ENCODE measurements at places on chromosomes 1 and 21.

- DNase-seq, result no peak
Measured at GRCh38 chr21:45809421-45809820, 165.9 kb downstream of the PCBP3 start.

DNA sequence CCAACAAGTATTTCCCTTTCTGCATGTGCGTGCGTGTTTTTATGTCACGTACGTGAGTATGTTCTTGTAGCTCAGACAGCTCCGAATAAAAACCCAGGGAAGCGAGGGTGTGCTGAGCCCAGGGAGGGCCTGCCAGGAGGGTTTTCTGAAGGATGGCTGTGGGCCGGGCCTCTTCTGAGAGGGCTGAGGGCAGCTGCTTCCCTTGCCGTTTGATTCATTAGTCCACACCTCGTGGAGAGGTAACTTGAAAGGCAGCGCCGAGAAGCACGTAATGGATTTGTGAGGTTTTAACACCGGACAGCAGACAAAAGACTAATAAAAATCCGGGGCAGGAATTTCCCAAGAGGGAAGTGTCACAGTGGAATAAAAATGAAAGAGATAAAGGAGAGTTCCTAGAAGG is 29.5 kb downstream of the CD247 start:
- no peak for DNase-seq

DNA sequence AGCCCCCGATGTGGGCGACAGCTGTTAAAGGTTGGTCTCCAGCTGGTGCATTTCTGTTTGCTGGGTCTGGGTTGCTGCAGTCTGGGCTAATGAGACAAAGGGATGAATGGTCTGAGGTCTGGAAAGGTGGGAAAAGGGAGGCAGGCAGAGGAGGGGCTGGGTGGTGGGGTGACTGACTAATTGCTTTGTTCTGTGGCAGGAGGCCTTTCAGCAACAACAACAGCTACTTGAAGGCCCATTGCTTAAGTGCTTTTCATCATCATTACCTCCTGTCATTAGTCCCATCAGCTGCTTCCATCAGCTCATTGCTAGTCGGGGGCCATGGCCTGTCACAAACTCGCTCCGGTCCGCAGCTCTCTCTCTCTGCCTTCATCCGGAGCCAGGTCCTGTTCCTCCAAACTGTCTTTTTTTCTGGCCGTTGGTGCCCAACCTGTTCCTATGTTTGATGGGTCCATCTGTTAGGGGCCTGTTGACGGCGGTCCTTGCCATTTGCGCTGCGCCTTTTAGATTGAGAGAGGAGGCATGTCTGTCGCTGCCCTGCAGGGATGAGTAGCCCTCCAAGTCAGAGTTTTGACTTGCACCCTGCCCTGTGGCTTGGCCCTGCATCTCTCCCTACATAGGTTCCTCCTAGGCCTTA is 105.6 kb upstream of the PLXNA2 start:
- no peak for DNase-seq

GRCh38 chr1:22428672-22429071 is 23.0 kb upstream of the ZBTB40 start:
- DNase-seq, result no peak

DNA sequence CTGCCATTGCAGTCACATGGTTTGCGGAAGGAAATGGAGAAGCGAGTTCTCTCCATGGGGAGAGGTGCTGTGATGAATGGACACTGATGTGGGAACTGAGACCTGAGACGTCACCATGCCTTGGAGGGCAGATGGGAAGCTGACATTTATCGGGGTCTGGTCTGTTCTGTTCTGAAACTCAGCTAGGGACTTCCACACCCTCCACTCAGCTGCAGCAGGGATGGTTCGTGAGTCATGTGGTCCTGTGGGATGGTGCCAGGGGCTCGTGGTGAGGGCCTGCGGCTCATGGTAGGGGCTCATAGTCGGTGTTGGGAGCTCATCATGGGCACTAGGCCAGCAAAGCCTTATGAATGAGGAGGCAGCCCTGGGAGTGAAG is 6.1 kb downstream of the GPR137B start:
- DNase-seq, result no peak

DNA sequence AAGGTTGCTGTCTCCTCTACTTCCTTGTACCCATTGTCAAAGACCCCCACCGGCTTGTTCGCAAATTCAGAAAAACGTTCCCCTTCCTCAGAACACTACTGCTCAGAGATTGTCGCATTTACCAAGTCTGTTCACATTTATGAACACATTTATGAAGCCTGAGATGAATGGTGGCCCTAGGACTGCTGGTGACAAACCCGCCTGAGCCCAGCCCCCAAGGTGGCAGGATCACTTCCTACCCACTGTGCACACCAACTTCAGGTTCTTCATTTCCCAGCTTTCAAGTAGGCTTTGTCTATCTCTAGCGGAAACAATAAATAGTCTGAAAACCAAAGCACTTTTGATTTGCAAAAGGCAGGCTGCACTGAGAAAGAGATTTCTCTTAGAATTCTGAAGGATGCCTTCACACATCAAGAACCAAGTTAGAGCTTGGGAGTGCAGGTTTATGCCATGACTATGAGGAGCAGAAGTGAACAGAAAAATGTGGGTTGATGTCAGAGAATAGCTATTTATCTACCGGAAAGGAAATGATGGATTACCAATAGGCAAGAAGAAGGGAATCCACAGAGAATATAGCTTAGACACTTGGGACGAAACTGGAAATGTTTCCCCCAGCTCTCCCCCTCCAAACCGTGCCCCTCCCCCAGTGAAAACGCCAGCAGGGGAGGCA is 200.5 kb downstream of the TOMM20 start:
- no peak for DNase-seq

- DNase-seq, result no peak
Measured at GRCh38 chr1:248127653-248128052, 17.3 kb upstream of the OR2M5 start.

DNA sequence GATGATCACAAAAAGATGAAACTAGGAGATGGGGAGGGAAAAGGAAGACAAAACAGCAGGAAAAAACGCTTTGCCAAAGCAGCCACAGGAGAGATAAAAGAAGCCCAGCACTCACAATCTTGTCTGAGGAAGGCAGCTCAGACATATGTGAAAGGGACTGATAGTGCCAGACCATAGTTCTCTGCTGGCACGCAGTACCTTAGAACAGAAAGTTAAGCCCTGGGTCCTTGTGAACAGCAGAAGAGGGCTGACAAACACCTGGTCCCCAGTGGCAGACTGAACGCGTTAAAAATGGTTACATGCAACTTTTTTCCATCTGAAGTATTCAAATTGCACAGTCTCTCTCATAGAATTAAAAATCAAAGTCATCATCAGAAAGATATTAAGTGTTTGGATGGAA is 433.2 kb upstream of the ADAMTS5 start:
- no peak for DNase-seq

DNA sequence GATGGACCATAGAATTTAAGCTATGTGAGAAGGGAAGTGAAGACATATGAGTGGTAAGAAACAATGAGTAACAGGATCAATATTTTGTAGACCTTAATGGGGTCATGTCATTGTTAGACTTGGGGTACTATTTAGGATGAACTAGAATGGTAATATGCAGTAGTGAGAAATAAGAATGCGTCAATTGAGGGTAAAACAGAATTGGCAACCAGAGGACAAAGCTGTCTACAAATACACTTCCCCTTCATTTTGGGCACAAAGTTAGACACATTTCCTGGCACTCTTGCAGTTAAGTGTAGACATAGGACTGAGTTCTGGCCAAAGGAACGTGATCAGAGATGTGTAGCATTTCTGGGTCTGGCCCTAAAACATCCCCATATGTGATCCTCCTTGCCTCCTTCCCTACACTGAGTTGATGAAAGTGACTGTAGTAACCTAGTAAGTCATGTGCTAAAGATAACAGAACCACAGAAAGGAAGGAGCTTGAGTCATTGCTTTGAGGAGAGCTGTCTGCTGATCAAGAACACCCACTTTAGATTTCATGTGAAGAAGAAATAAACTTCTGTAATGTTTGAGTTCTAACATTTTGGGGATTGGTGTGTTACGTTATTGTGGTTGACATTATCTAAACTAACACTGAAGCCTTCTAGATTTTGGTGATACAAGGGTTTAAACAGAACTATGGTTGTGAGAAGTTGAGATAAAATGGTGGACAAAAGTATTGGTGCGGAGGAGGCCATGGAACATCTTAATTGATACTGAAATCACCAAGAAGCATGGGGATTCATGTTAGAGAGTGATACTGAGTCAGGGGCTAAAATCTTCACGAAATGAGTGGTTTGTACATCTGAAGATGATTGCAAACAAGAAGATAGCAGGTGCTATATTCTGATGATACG is 41.7 kb downstream of the CD55 start:
- DNase-seq, result no peak

DNA sequence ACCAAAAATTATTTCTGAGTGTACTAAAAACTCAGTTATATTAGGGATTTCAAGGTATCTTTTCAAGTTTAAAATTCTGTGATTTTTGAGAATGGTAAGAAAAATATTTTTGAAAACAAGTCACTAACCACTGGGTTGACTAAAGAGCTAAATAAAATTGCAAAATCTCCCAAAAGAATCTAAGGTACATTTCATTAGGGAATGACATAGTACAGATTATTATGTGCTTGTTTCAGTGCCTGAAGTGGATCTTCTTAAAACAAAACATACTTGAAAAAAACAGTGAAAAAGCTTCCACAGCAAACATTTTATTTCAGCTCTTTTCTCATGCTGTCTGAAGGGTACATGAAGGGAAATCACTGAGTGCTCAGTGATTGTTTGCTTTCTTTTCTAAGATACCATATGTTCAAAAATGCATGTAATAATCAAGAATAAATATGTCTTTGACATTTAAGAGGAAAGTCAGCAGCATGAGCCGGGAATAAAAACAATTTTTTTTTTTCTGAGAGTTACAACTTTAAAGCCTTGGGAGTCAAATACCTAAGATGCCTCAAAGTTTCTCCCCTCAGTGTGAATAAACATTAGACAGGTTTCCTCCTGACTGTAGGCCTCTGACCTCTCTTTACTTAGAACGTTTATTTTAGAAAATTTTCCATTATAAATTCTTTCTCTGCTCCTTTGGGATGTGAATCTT is 200.7 kb downstream of the KCNT2 start:
- DNase-seq, result no peak

DNA sequence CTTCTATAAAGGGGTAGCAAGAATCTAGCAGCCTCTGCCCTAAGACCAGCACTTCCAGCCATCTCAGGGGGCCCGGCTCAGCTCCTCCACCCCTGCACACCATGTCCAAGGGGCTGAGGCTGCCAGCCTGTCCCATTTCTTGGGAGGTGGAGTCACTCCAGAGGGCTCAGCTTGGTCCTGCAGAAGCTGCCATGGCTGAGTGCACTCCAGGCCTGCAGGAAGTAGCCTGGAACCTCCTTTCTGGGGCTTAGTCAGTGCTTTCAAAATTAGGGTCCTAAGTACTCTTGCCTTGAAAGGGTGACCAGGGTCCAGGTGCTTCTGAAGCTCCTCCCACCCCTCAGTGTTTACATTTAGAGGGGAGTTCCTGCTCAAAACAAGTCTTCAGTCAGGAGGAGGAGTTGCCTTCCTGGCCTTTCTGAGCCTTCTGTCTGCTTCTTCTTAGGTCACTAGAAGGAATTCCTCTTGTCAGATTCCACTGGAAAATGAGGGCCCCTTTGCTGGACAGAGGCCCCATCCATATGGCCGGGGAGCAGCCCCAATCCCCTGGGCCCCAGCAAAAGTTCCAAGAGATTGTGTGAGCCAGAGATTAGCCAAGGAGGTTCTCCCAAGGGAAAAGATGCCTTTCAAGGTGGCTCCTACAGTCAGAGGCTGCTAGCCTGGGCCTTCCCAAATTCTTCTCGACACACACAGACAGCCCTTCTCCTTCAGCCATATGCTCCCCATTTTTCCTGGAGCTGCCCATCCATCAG is 128.1 kb upstream of the VAMP3 start:
- DNase-seq, result no peak

DNA sequence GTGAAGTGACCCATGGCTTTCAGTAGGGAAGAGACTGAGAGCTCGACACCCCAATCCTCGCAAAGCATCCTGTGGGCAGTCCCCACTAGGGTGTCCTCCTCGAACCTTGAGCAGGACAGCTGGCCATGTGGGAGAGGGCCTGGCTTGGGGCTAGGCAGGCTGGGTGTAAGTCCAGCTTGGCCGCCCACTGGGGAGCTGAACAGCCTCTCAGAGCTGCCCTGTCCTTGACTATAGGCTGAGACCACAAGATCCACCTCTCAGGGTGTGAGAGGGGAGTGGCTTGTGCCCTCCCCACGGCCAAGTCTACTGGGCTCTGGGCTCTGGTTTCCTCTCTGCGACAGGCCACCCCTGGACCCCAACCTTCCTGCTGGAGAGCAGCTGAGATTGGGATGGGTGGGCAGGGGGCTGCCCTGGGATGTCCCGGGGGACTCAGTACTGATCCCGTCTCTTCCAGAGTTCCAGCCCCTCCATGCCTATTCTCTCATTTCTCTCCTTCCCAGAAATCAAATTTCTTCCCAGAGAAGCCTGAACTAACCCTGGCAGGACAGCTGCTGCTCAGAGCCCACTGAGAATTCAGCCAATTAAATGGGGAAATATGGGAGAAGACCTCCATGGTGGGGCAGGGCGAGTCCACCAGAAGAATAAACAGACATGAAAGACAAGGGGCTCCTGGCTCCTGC is 282.9 kb downstream of the PTPRU start:
- no peak for DNase-seq

GRCh38 chr1:112833806-112834205 is 118.7 kb upstream of the PPM1J start:
- no peak for DNase-seq

DNA sequence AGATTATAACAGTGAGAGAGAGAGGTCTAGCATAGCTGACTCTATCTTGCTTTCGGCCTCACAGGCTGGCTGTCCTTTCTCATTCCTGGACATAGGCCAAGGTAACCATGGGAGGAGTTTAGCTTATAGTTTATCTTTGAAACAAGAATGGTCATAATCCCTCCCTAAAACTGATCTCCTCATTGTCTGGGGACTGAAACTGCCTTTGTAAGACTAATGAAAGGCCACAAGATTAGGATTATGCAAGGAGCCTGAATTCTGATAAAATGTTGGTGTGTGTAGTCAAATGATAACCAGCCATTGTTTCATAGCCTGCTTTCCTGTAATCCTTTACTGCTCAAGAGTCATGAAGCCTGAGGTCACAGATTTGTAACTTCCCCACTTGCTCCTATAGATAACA is 131.9 kb upstream of the LYPLAL1 start:
- no peak for DNase-seq

DNA sequence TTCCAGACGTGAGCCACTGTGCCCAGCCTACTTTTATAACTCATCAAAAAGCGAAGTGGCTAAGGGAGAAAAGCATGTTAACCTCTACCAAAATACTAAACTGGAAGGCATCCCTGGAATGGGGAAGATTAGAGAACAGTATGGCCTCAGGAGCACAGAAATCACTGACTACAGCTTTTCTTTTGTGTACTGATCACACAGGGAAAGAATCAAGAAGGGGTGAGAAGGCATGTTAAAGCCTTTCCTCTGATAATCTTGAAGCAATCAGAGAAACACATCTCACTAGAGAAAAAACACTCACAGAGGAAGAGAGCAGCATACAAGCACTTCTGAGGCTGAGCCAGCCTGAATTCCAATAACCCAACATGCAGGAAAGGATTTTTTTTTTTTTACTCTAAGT is 10.7 kb downstream of the PCAT6 start:
- no peak for DNase-seq
